ENCODE measurements at places on chromosomes 13 and 19. TPM values are rescaled to one million over a fixed set of nuclear protein-coding genes. Genes with fewer than 3 reads are reported as not detected.

ZNF497 gene
- 0.93 TPM for total RNA-seq

N4BP2L2 gene
- total RNA-seq = 169 TPM

PGLYRP1 gene
- not detected for total RNA-seq

RNF6 gene
- 44.3 TPM for total RNA-seq

APOC4 gene
- not detected for total RNA-seq

POMP gene
- total RNA-seq = 117 TPM

MYBPC2 gene
- not detected for total RNA-seq

IFNL3 gene
- not detected for total RNA-seq

KIR3DL2 gene
- total RNA-seq = not detected

KIR2DL1 gene
- total RNA-seq = not detected

OVOL3 gene
- not detected for total RNA-seq

PDX1 gene
- total RNA-seq = not detected

ZNF583 gene
- 7.6 TPM for total RNA-seq

NLRP11 gene
- not detected for total RNA-seq

IL12RB1 gene
- 2.2 TPM for total RNA-seq

CEACAM4 gene
- total RNA-seq = not detected

PCP2 gene
- total RNA-seq = not detected

FCAR gene
- total RNA-seq = not detected

OR7C1 gene
- total RNA-seq = 1.7 TPM

OR7D2 gene
- not detected for total RNA-seq

ZNF208 gene
- 0.73 TPM for total RNA-seq

GPR12 gene
- not detected for total RNA-seq

CLIP3 gene
- total RNA-seq = 2.0 TPM

MBD3L2 gene
- not detected for total RNA-seq

TSSK6 gene
- 2.2 TPM for total RNA-seq

PCDH8 gene
- total RNA-seq = not detected

STOML3 gene
- total RNA-seq = not detected

TMEM221 gene
- not detected for total RNA-seq

CYP2A6 gene
- not detected for total RNA-seq

ZNF154 gene
- total RNA-seq = 4.2 TPM

FOSB gene
- 0.67 TPM for total RNA-seq

CYP4F12 gene
- not detected for total RNA-seq

RAB3A gene
- total RNA-seq = 2.2 TPM

PDS5B gene
- total RNA-seq = 22.6 TPM

ATXN8OS gene
- not detected for total RNA-seq

SEMA6B gene
- total RNA-seq = 0.33 TPM

SIGLEC5 gene
- not detected for total RNA-seq

ZNF878 gene
- under 0.01 TPM for total RNA-seq

CCDC122 gene
- total RNA-seq = under 0.01 TPM

CLEC11A gene
- total RNA-seq = 25.0 TPM

ANGPTL8 gene
- total RNA-seq = not detected

NDFIP2 gene
- 30.5 TPM for total RNA-seq

LILRB1 gene
- total RNA-seq = not detected

PEAK3 gene
- total RNA-seq = not detected

PHF11 gene
- 19.3 TPM for total RNA-seq

MPHOSPH8 gene
- 10.3 TPM for total RNA-seq

CEBPA gene
- not detected for total RNA-seq

CGB5 gene
- not detected for total RNA-seq

KLK3 gene
- not detected for total RNA-seq

SGCG gene
- total RNA-seq = not detected

All from melanocyte of skin (primary cell).